ENCODE measurements at places on chromosomes 16 and 17.
A peak's percentile ranks its signal among the peaks of the same experiment; 100 is the strongest.

GRCh38 chr16:84451781-84452180, 52.7 kb downstream of the MEAK7 start:
- DNase-seq = no peak

- peak; percentile 84 for DNase-seq
These were observed at the start of gene C1QTNF1 for GRCh38 chr17:79023886-79024771. Gene C1QTNF1, plus strand, starts transcription at chr17:79024169. Its CDS starts 19,800 bp downstream, at chr17:79043969.

GRCh38 chr17:7132511-7133094, 18.0 kb upstream of the ASGR2 start:
- no peak for DNase-seq

- no peak for DNase-seq
These were observed 7.8 kb upstream of the ADGRG1 start for GRCh38 chr16:57620335-57621231.

DNA sequence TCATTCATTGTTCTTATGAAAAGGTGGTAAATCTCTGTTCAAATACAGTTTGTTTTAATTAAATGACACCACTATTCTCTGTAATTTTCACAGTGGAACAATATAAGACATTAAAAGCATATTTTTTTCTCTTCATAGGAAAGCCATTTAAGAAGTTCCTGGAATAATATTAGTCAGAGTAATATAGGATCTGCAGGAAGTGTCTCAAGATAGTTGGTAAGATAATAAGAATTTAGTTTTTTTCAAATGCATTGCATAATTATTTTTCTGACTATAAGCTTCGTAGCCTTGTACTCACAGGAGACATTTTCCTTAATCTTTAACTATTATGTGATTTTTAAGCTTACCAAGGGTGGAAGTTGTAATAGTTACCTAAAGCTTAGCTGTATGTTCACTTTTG, 16.9 kb downstream of the STXBP4 start:
- no peak for DNase-seq

GRCh38 chr16:73543331-73543969, 495.5 kb upstream of the ZFHX3 start:
- no peak for DNase-seq
